ENCODE measurements at places on chromosomes 4 and X.

- no peak for DNase-seq
These were observed 161.0 kb upstream of the ANKRD50 start for GRCh38 chr4:124873361-124874171.

DNA sequence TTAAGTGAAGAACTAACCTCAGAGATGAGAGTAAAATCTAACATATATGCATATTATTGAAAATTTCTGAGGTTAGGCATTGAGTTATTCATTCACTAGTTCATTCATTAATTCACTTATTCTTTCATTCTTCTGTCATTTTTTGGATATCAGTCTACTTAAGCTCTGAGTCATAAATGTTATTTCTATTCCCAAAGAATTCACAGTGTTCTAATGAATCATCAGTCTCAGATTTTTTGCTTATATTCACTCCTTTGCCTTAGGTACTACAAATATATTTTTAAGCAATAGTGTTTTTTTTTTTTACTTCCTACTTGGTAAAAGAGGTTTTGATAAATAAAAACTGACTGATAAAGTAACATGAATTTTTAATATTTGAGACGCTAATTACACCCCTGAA, 95.2 kb upstream of the DKK2 start:
- DNase-seq: no peak

DNA sequence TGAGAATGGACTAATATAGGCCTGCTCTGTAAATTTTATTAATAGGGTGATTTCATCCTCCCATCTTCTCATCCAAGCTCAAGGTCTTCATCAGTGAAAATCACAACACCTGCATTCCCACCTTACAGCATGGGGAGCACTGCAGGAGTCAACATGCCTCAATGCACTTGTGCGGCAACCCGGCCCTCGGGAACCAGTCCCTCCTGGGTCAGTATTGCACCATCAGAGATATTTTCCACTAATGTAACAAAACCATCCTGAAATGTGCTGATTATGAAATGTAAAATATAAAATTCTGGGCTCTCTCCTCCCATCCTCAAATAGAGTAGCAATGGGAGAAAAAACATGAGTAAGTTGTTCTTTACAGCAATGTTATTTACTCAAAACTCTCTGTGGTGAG, 13.0 kb downstream of the USP46 start:
- DNase-seq: no peak

DNA sequence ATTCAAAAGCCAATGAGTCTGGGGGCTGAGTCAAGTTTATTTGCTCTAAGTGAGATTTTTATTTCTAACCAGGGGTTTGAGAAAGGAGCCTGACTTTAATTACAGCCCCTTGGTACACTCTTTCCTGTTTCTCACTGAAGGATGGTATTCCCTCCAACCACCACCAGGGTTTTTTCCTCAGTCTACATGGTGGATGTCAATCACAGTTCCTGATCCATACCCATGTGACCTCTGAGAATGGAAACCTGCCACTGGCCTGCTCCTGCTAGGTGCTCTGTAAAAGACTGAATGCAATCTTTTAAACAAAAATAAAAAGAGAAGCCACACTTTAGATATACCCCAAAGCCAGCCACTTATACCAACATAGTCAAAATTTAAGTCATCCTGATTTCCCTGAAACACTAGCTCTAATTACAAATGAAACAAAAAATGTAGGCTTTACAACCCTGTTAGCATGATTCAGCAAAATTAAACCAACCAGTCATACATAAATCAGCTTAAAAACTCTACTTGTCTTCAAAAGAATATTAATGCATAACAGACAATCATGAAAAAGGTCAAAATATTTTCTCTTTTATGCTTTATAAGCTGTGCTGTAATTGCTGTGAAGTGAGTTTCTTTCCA, 112.1 kb upstream of the NWD2 start:
- no peak for DNase-seq

DNA sequence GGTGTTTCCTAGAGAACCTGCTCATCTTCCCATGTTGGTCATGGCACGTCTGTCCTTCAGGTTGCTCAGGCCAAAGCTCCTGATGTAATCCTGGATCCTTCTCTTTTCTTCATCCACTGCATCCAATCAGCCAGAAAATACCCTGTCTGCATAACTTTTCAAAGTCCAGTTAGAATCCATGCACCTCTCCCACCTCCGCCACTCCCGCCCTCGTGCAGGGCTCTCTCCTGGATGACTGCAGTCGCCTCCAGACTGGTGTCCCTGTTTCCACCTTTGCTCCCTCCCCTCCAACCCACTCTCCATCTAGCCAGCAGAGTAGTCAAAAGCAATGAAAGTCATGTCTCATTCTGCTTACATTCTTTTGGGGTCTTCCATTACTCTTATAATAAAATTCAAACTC, 16.0 kb downstream of the CNGA2 start:
- DNase-seq: no peak

DNA sequence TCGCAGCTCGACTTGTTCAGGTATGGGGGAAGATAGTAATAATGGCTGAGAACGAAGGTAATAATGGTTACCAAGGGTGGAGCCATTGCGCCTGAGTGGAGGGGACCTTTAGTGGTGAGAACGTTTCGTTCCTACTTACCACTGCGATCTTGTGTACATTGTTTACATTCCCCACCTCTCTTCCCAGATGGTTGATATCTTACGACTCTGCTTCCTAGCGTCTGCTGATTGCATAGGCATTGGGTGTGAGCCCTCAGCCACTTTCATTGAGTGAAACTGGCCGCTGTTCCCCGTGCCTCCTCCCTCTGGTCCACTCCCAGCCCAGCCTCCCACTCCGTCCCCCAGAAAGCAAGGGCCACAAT, 850 bp downstream of the IGBP1 start:
- DNase-seq: no peak

- no peak for DNase-seq
These were observed 39.5 kb downstream of the TMEM165 start for GRCh38 chr4:55435141-55435841.

DNA sequence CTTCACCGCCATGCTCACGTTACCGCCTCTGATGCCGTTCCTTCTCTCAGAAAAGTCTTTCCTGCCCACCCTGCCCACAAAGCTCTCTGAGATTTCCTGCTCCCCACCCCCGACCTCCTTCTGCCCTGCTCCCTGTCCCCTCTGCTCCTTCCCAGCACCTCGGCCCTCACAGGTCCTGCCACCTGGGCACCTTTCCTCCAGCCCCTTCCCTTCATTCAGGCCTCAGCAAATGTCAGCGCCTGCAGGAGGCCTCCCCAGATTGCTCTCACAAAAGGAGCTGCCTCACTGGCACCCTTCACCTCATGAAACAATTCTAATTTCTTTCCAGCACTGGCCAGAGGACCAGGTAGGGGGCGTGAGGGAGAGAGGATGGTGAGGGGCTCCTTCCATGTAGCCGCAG, 33.6 kb upstream of the MXD4 start:
- DNase-seq: no peak

- DNase-seq: peak; percentile 57
These were observed 557 bp upstream of the USP38 start for GRCh38 chr4:143184217-143184502.

DNA sequence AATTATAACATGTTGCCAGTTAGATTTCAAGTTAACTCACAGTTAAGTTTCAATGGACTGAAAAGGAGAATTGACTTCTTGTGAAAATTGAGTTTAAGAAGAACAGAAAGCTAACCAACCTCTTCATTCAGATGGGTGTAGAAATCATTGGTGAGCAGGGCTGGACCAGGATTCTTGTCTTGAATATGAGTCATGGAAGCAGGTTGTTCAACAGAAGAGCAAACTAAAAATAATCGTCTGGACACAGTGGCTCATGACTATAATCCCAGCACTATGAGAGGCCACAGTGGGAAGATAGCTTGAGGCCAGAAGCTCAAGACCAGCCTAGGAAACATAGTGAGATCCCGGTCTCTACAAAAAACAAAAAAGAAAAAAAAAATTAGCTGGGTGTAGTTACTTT, 98.2 kb downstream of the ARSJ start:
- no peak for DNase-seq

- peak; percentile 84 for DNase-seq
These were observed 702 bp upstream of the CDKN2AIP start for GRCh38 chr4:183443655-183444213.

GRCh38 chrX:17462881-17463280, 87.9 kb downstream of the NHS start:
- DNase-seq: no peak

DNA sequence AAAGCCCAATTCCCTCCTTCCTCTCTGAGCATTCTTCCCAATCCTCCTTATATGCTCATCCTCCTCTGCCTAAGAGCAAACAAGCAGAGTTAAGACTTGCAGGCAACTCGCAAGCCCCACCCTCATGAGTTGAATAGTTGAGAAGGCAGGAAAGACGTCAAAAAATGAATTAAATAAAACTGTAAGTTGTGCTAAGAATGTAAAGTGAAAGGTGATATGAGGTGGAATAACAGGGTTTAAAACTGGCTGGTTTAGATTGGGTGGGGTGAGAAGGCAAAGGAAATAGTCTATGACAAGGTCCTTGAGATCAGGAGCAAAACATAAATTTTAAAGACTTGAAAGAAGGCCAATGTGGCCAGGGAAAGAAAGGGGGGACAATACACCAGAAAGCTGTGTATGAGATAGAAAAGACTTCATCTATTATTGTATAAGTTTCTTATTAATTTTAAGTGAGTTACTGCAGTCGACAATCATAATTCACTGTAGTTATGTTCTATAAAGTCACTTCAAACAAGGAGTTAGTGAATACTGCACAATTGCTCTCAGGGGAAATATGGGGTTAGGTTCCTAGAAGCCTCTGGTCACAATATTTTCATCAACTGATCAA, 124.9 kb downstream of the RELL1 start:
- DNase-seq: no peak

- no peak for DNase-seq
These were observed 57.6 kb downstream of the SH3KBP1 start for GRCh38 chrX:19829814-19830213.

GRCh38 chr4:181693517-181693916, 549.7 kb upstream of the TENM3 start:
- no peak for DNase-seq

DNA sequence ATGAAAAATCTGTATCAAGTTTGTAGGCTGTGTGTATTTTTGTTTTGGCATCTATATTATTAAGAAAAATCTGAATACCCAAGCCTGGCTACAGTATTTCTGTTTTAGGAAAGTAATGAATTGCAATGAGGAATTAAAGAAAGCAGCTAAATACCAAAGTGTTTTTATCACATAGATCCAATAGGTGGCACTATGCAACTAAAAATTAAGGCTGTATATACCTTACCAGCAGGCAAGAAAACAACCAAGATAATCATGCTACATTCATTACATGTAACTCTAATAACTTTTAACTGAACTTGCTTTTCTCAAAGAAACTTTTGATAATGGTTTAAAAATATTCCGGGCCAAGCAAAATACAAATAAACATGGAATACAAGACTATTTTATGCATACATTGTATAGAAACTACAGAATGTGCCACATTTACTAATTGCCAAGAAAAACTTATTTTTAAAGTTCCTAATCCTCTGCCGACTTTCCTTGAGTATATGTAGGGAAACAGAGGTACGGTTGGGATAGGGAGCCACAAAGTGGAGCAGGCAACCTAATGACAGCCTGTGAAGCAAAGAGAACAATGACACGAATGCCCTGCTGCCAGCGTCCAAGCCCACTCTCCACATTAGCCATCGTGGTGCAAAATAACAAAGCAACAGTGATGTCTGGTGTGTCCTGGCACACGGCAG, 63.7 kb downstream of the SEC24D start:
- peak; percentile 17 for DNase-seq

- DNase-seq: no peak
These were observed 8.3 kb downstream of the KLHL13 start for GRCh38 chrX:118108304-118108703.

- DNase-seq: peak; percentile 100
These were observed 296.2 kb downstream of the INPP4B start for GRCh38 chr4:142549726-142550463.

- no peak for DNase-seq
These were observed 8.2 kb upstream of the YIPF6 start for GRCh38 chrX:68490644-68491043.

- DNase-seq: no peak
These were observed 636.6 kb downstream of the FAT4 start for GRCh38 chr4:125951261-125951887.

DNA sequence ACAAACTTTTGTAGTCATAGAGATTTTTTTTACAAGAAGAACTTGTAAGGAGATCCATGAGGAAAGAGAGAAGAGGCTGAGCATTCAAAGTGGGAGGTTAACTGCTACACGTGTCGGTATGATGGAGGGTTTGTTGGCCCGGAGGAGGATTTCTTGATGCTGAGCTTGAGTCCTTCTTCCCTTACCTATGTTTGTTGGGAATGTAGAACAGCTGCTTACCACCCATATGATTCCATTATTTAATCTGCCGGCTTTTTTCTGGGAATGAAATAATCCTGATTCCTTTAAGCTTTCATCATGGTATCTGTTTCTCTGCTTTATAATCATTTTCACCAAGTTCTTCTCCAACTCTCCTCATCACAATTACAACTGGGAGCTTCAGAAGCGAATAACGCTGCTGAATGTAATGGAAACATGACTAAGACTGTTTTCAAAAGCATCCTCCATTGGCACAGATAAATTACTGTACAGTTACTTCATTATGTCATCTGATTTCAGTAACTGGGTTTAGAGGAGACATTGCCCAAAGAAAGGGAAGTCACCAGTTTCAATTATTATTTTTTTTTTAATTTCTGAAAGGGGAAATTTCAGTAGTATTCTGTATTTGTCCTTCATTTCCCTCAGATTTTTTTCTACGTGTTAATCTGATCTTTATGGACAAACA, 420.6 kb downstream of the SPRY1 start:
- DNase-seq: no peak

DNA sequence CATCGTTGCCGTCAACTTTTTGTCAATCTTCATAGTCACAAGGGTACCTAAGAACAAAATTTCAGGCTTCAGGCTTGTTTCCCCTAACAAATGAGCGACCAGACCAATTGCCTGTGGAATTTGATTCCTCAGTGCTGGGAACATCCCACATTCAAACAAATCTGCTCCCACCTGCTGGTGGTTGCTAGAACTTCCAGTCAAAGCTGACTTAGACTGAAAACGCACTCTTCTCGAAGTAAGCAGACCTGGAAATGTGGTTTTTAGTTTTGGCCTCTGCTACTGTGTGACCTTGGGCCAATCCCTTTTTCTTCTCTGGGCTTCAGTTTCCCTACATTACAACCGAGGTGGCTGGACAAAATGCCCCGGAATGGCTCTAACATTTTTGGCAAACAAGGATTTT, 1.8 kb upstream of the GABRQ start:
- DNase-seq: peak; percentile 33

DNA sequence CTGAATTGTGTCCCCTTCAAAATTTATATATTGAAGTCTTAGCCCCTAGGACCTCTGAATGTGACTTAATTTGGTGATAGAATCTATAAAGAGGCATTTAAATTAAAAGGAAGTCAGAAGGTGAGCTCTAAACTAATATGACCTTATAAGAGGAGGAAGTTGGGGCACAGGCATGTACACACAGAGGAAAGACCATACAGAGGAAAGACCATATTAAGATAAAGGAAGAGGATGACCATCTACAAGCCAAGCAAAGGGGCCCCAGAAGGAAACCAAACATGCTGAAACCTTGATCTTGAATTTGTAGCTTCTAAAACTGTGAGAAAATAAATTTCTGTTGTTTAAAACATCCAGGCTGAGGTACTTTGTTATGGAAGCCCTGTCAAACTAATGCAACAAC, 26.9 kb upstream of the CYBB start:
- no peak for DNase-seq

Data from COR-L47 (cell line).